KG1 (cell line): ENCODE measurements at places on chromosomes 16 and 17.

- DNase-seq: no peak
These were observed 9.4 kb upstream of the CNEP1R1 start for GRCh38 chr16:50015631-50016030.

DNA sequence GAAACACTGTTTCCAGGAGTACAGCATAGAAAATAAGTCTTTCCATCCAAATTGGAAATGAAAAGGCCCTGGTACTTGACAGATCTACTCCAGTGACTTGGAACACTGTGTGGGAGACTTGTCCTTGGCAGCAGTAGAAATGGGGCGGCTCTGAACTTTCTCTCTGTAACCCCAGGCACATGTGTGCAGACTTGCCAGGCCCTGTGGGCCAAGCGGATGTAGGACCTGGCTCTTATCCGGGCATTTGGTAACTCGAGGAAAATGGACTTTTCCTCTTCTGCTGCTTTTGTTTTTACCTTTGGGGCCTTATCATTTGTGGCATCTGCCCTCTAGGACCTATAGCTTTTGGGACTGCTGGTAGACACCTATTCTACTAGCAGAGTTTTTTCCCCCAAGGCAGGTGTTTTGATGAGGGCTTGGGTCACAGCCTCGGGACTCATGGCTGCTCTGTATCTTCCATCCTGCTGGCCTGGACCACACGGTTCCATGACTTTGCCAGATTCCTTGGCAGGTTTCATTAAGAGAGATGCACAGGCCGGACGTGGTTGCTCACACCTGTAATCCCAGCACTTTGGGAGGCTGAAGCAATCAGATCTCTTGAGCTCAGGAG is 43.5 kb downstream of the SMPD3 start:
- no peak for DNase-seq

DNA sequence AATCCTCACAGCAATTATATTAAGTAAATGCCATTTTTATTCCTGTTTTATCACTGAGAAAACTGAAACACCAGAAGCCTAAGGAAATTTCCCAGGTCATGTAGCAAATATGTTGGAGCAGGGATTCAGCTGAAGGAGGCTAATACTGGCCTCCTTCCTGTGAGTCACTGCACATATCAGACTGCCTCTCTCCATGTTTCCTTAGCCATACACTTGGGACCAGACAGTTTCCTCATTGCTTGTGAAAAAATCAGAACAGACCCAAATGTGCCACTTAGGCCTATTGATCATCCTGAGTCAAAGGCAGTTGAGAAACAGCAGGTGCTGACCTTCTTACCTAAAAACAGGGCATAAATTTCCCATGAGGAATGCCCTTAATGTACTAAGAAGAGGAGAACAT is 18.9 kb upstream of the ELAC2 start:
- no peak for DNase-seq

GRCh38 chr16:88446061-88446460 is 7.0 kb upstream of the ZFPM1 start:
- no peak for DNase-seq

DNA sequence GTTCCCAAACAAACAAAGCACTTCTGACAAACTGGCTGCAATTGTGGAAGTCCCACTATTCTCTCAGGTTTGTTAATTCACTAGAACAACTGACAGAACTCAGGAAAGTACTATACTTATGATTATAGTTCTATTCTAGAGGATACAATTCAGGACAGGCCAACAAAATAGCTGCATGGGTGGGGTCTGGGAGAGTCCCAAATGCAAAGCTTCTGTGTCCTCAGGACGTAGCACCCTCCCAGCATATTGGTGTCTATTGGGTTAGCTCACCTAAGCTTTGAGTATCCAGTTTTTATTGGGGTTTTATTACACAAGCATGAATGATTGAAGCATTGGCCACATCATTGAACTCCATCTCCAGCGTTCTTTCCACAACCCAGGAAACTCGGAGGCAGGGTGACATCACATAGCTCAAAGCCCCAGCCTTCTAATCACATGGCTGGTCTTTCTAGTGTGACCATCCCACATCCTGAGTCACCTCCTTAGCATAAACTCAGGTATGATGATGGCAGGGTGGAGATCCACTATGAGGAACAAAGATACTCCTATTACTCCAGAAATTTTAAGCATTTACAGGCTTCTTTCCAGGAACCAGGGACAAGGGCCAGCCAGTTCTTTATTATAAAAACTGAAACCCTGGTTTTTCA is 43.9 kb upstream of the CCNF start:
- DNase-seq: no peak

DNA sequence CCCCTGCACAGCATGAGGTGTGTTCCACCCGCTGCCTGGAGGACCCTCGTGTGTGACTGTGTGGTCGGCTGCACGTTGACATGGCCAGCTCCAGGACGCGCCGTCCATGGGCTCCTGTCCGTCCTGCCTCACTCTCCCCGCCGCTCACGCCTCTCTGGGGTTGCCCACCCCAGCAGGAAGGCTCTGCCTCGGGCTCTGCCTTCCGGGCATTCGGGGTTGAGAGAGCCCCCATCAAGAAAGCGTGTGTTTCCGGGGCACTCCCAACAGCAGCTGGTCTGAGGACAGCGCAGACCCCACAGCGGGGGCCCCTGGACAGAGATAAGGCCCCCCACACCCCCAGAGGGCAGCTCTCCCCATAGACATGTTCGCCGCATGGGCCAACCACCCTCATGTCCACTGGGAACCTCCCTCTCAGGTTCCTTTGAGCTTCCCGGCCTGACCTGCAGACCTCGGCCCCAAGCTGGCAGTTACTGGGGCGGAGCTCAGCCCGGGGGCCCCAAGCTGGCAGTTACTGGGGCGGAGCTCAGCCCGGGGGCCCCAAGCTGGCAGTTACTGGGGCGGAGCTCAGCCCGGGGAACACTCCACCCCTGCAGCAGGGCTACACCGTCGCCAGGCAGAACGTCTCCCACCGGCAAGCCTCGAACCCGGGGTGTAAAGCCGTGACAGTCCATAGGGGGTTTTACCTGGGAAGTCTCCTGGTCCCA is 8.4 kb upstream of the PIEZO1 start:
- no peak for DNase-seq

GRCh38 chr16:58459344-58460218 is 40.4 kb upstream of the NDRG4 start:
- DNase-seq: no peak

- DNase-seq: no peak
These were observed 96.5 kb downstream of the SDK2 start for GRCh38 chr17:73547790-73548189.

GRCh38 chr17:33324736-33325135 is 31.6 kb upstream of the ASIC2 start:
- no peak for DNase-seq

DNA sequence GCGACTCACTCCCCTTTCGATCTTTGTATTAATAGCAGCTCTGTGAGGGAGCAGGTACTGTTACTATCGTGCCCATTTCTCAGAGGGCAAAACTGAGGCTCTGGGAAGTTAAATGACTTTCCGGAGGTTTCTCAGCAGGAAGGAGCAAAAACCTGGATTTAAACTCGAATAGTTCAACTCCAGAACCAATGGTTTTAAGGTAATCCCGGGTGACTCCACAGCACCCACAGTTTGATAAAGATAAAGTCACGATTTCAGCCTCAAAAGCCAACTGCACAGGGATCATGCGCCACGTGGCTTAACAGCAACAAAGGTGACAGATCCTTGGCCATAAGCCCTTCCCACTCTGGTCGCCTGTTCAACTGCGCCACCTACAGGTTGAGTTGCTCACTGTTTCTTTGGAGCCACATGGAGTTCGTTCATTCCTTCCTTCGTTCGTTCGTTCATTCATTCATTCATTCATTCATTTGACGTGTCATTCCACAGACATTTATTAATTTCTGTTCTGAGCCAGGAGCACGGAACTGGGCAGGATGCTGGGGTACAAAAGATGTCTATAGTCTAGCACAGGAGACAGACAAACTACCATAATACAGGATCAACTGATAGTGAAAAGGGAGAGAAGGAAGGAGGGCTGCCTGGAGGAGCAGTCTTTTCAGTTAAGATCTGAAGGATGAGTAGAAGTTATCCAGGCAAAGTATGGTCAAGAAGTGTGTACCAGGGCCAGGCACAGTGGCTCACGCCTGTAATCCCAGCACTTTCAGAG is 134.8 kb downstream of the HS3ST2 start:
- no peak for DNase-seq

- DNase-seq: no peak
These were observed 304.8 kb downstream of the RBFOX1 start for GRCh38 chr16:7637446-7637845.

DNA sequence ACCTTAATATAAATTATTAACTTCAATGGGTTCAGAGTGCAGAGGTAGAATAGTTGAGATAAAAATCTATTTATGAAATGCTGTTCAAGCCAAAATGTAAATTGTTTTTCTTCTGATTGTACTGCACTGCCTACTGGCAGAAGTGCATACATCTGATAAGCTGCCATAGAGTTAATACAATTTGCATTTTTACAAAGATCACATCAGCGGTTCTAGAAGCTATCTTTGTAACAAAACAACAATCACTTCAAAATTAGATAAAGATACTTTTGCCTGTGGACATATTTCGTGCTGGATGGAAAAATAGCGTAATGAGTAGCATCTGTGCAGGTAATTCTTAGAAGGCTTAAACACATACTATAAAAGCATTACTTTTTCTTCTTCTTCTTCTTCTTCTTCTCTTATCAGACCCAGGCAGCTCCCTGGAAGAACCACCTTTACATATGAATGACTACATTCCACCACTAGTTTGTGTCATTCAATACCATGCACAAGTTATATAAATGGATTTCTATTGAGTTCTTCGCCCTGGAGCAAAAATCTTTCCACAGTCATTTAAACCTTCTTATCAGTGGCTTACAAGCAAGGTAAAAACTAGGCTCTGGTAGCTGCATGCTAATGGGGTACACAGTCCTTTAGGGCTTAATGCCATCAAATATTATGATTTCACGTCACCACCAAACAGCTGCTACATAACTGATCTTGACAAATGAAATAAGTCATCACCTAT is 47.0 kb downstream of the SYNRG start:
- no peak for DNase-seq

DNA sequence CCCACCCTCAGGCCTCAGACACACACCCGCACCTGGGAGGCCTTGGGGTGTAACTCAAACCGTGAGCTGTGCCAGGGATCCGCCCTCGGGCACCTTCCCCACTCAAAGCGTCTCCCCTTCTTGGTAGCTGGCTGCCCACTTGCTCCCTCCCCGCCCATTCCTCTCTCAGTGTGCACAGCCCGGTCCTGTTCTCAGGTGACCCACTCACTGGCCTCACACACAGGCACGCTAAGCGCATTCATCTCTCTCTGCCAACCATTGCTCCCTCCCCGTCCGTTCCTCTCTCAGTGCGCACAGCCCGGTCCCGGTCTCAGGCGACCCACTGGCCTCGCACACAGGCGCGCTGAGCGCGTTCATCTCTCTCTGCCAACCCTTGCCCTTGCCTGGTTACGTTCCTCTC is 20.8 kb downstream of the WDR45B start:
- DNase-seq: no peak
